ENCODE measurements at places on chromosomes 16 and 17. TPM values are rescaled to one million over a fixed set of nuclear protein-coding genes. Genes with fewer than 3 reads are reported as not detected.
A peak's percentile ranks its signal among the peaks of the same experiment; 100 is the strongest.

- DNase-seq = no peak
These were observed 114.4 kb upstream of the HAS3 start for GRCh38 chr16:68991075-68991474.

GRCh38 chr17:19485800-19486340 lies 47.8 kb upstream of the SLC47A1 start:
- no peak for DNase-seq

DNA sequence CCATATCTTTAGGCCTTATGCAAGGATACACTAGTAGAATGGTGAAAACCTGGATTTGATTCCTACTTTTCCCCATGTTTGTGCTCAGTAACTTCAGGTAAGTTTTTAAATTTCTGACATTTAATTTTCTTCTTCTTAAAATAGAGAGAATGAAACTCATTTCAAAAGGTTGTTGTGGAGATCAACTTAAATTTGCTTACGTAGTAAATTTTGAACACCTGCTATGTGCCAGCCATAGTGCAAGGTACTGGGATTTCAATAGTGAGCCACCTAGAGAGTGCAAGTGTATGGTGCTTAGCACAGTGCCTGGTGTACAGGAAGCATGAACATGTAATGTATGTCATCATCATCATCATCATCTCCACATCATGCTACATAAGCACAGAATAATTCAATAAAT lies 73.6 kb upstream of the SMIM36 start:
- DNase-seq = no peak

- no peak for DNase-seq
These were observed 3.2 kb downstream of the PRSS22 start for GRCh38 chr16:2854700-2855309.

- no peak for DNase-seq
These were observed 56.9 kb downstream of the MSI2 start for GRCh38 chr17:57313097-57313835.

DNA sequence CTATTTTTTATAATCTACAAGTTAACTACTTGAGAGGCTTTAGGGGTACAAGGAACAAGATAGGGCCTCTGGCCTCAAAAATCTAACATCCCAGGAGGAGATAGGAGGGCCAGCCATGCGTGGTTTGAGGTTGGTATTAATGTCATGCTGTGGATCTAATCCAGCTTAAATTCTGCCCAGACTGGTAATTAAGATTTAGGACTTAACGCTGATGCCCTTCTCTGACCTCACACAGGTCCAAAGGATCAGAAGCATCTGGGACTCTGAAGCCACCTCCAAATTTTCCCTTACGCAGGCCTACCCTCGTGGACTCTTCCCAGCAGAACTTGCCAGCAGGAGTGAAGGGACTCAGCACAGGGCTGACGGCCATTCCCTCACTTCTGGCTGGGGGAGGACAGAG lies 15.1 kb downstream of the SLC6A4 start:
- DNase-seq = no peak

DNA sequence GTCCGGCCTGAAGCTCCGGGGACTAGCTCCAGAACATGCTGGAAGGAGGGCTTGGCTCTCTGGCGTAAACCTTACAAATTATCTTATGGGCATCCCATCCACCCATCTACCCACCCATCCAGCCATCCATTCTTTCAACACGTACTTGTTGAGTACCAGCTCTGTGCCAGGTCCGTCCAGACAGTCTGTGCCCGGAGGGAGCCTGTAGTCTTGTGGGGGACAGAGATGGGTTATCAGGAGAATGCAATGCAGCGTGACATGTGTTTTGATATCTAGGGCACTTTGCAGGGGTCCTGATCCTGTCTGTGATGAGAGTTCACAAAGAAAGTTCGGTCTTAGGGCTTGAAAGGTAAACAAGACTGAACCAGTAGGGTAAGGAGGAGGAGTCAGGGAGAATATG lies 4.1 kb upstream of the SLC13A2 start:
- no peak for DNase-seq

Gene ZNF469
- 4.5 TPM for total RNA-seq

DNA sequence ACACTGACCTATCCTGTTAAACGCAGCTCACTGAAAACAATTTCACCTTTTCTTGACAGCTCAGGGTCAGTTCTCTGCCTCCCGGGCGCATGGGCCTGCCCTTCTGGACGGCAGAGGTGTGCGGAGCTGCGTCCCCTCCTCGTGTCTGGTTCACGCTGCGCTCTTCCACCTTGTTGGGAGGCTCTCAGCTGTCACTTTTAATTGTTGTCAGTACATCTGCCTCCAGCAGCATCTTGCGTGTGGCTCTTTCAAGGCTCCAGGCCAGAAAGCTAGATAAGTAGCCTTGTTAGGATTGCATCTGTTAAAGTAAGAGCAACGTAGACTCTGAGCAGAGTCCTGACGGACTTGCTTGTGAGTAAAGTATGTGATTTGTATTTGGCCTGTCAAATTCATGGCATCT lies 59.4 kb downstream of the MGAT5B start:
- DNase-seq = no peak

DNA sequence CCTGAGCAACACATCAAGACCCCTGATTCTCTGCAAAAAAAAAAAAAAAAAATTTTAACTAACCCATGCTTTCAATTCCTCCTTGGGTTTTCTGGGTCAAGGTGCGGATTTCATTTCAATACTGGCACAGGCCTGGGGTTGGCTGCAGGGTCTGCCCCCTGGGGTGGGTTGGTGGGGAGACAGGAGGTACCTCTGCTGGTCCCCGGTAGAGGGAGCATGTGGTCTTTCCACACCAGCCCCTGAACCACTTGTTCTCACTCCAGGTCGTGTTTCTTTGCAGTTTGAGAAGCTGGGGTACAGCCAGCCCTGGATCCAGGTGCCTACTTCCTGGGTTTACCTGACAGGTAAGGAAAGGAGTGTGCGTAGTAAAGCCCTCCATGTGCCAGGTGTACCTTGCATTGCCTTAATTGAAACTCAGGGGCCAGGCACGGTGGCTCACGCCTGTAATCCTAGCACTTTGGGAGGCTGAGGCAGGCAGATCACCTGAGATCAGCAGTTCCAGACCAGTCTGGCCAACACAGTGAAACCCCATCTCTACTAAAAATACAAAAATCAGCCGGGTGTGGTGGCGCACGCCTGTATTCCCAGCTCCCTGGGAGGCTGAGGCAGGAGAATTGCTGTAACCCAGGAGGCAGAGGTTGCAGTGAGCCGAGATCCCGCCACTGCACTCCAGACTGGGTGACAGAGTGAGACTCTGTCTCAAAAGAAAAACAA lies 21.8 kb downstream of the SDR42E2 start:
- DNase-seq = no peak

GRCh38 chr17:72460711-72461110 lies 339.9 kb downstream of the SOX9 start:
- DNase-seq = no peak

Gene DBNDD1
- total RNA-seq = 8.7 TPM

DNA sequence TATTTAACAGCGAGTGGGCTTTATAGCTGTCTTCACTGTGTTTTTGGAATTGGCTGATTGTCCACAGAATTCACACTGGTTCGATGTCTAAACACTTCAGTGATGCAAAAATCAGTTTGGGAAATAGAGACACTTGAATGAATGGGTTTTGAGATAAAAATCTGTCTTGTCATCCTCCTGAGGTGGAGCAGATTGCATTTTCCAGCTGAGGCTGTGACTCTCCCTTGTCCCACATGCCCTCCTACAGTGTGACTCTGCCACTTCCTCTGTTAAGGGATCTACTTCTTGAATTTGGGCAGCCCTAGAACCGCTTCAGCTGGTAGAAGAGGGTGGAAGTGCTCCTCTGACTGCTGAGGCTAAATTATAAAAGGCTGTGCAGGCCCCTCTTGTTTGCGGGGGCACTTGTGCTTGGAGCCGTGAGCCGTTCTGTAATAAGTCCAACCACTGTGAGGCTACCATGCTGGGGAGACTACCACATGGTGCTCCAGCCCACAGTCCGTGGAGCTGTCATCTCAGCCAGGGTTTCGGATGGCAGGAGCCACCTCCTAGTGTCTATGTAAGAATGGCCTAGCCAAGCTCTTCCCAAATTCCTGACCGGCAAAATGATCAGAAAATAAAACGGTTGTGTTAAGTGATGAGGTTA lies 175.9 kb downstream of the SPECC1 start:
- no peak for DNase-seq

Gene SLC2A4
- 7.7 TPM for total RNA-seq

DNA sequence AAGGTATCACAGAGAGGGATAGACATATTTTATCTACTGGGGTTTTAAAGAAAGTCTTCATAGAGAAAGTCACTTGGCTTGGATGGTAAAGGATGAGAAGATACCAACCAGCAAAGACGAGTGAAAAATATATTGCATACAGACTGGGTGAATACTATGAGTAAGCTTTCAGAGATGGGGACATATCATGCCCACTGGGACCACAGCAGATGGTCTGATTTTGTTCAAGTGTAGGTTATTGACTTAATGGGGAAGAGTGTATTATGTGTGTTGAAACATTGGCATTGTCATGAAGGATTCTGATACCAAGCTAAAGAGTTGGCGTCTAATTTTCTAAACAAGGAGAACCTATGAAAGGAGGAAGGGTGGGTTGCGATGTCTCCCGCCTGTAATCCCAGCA lies 13.8 kb upstream of the MMD start:
- DNase-seq = no peak

DNA sequence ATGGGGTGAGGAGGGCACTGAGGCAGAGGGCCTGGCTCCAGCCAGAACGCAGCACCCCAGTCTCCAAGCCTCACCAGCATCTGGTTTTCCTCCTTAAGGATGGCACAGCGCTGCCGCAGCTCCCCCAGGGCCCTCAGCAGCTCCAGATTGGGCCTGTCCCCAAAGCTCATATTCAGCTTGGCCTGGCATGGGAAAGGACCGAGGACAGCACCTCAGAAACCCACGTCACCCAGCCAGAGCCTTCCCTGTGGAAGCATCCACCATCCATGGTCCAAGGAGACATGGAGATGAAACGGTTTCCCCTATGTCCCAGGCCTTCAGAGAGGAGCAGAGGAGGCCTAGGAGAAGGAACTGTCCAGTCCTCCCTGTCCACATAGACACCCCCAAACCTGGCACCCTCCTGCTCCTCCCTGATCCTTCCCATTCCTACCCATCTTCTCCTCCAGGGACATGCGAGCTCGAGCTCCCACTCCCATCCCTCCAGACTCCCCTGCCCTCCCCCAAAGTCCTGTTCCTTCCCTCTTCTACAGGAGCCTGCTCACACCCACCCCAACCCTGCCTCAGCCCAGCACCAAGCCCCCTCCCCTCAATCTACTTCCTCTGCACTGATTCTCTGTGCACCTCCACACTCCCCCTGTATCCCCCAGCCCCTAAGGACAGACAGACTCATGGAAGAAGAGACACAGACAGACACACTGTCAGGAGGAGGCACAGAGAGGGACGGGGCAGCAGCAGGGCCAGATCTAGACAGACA lies 1.8 kb downstream of the TSPOAP1 start:
- DNase-seq = no peak

Gene C17orf75
- 7.6 TPM for total RNA-seq

Gene TSNAXIP1
- 4.1 TPM for total RNA-seq

GRCh38 chr16:9820476-9821246 lies 361.6 kb downstream of the GRIN2A start:
- DNase-seq = no peak

Gene LRRC37A3
- 3.7 TPM for total RNA-seq

DNA sequence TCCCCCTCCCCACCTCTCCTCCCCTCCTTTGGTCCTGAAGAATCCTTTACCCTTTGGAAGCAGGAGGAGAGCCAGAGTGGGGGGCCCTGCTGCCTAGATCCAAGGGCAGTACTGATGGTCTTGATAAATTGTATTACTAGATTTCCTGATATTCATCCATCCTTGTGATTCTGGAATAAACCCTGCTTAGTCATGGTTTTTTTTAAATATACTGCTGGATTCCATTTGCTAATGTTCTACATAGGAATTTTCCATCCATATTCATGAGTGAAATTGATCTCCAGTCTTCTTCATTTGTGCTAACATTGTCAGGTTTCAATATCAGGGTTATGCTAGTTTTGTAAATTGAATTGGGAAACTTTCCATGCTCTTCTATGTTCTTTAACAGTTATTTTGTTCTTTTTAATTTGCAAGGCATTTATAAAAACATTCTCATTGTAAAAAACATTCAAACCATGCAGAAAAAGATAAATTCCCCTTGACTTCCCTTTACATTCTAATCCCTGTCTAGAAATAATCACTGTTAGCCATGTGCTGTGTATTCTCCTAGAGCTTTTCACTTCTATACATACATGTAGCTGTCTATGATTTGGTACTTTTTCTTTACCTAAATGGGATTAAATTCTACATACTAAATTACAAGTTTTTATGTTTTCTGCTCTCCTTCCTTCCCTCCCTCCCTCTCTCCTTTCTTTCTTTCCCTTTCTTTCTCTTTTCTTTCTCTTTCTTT lies 56.7 kb downstream of the CCDC42 start:
- no peak for DNase-seq

Gene DECR2
- 24.1 TPM for total RNA-seq

DNA sequence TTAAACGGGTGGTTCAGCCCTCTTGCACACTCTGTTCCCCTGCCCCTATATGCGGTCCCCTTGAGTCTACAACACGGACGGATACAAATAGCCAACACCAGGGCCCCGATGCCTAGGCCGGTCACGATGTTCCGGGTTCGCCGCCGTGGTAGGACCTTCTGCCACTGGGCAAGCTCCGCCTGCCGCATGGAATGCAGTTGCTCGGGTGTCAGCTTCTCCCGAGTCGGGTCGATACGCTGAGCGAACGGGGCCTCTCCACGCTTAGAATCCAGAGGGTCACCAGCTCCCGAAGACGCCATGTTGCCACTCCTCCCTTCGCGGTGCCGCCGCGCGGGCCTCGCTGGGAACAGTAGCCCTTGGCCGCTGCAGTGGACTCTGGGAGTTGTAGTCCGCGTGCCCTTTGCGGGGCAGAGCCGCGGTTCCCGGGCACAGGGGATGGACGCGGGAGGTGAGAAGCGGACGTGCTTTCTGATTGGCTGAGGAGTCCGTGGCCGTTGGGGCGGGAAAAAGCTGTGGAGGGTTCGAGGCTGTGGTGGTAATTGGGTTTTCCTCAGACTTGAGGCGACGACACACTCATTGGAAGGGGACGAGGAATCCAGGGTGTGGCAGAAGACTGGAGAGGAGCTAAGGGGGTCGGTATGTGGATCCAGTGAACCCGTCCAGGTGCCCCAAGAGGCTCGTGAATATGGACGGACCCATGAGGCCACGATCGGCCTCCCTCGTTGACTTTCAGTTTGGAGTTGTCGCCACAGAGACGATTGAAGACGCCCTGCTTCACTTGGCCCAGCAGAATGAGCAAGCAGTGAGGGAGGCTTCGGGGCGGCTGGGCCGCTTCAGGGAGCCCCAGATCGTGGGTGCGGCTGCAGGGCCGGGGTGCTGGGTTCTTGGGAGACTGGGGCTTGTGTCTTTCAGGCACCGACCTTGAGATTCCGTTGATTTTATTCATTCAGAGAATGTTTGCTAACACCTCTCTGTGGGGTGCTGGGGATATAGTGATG lies at the start of the genes CNTD1 and COA3:
TSS of gene CNTD1 (plus strand) at position 479 of the 998 bp plus-strand sequence. CDS start at position 686, 207 bp downstream.
TSS of gene COA3 (minus strand) at position 322 of the 998 bp plus-strand sequence. CDS start at position 299, 23 bp downstream.
- peak; percentile 55 for DNase-seq

Gene HS3ST3A1
- 5.4 TPM for total RNA-seq

GRCh38 chr16:13997933-13998332 lies 73.2 kb upstream of the MRTFB start:
- DNase-seq = no peak

- DNase-seq = no peak
These were observed 129.0 kb downstream of the CCDC182 start for GRCh38 chr17:57615836-57616757.
